ENCODE measurements at places on chromosomes 11 and 22.
A peak's percentile ranks its signal among the peaks of the same experiment; 100 is the strongest.

- no peak for DNase-seq
These were observed 321.2 kb downstream of the CTTN start for GRCh38 chr11:70719516-70719915.

GRCh38 chr11:133697603-133698180, 147.6 kb downstream of the SPATA19 start:
- DNase-seq: no peak

DNA sequence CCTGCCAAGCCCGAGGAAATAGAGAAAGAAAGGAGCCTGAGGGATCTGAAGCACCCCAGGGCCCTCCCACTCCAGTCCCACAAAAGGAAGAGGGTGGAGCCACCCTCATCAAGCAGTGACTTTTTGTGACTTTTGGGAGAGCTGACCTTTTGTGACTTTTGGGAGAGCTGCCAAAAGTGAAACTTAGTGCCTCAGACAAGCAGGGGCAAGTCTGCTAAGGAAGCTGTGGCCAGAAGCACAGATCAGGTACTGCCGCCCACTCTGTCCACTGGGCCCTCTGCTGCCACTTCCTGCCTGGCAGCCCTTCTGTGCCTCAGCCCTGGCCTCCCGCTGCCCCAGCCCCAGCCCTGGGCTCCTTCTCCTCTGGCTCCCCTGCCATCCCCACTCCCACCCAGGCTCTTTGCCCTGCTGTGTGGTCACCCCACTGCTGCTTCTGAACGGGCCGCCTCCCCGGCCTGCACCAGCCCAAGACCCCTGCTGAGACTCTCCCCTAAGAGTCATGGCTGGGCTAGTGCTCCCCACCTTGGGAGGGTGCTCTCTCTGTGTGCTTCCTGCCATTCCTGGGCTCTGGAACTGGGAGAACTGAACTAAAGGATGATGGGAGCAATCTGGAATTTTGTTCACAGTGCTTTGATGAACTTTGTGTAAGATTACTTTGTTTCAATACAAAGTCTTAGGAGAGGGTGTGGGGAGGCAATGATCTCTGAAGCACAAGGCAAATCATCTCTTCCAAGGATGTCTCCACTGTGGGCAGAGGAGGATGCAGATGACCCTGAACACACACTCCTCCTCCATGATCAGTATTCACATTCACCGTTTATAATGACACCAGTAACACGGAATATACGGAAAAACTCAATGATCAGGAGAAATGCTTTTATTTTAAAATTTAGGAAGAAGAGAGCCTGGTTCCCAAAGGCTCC, at the start of gene APOBEC3H:
TSS of gene APOBEC3H (plus strand) at position 147 of the 923 bp plus-strand sequence. CDS start 3,035 bp downstream, outside the sequence.
- peak; percentile 77 for DNase-seq

DNA sequence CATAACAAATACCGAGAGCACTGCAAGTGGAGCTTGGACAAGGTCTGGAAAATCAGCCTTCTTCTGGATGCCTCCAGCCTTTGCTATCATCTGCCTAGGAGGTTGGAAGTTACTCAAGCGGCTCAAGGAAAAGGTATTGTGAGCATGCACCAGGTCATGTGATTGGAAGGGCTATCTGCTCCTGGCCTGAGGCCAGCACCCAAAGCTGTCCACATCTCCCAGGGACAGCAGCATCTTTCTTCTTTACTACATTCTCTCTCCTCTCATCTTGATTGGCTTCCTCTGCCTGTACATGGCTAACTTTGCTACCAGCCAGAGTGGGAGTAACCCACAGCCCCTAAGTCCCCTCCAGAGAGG, 44.2 kb upstream of the AMPD3 start:
- no peak for DNase-seq

DNA sequence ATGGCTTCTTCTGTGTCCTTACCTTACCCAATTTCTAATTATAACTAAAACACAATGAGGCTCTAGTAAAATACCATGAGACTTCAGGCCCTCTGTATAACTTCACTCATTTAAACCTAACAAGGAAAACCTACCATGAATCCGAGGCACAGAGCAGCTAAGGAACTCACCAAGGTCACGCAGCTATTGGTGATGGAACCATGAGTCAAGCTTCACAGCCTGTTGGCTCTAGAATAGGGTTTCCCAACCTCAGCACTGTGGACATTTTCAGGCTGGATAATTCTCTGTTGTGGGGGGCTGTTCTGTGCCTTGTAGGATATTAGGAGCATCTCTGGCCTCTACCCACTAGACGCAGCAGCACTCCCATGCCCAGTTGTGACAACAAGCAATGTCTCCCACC, 75.7 kb downstream of the TIMP3 start:
- DNase-seq: no peak

GRCh38 chr11:111520560-111520959, 6.0 kb downstream of the HOATZ start:
- DNase-seq: no peak

DNA sequence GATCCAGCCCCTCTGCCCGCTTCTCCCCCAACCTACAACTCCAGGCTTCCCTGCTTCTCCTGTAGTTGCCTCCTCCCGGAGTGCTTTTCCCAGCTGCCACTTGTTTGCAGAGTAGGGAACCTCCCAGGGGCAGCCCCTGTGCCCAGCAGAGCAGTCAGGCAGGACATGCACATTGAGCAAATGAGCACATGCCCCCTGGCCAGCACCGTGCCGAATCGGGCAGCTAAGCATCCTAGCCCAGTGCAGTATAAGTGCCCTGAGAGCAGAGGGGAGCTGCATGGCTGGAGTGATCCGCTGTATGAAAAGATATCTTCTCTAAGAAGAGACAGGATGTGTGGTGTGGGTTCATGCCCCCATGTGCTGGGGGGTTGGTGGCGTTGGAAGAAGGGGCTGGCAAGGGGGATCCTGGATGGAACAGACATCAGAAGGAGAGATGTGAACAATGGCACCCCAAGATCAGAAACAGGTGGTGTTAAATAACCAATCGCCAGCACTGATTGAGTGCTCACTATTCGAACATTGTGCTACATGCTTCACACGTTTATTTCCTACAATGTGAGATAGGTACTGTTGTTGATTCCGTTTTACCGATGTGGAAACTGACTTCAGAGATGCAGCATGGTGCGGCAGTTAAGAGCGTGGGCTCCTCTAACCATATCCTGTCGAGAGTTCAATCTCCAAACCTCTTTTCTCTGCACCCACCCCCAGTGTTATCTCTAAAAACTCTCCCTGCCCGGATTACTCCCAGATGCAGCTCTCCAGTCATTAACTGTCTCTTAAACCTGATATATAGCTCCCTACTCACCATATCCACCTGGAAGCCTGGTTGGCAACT, 1.2 kb downstream of the AIP start:
- DNase-seq: no peak

- DNase-seq: no peak
These were observed 49.9 kb upstream of the LDLRAD3 start for GRCh38 chr11:35893796-35894475.

DNA sequence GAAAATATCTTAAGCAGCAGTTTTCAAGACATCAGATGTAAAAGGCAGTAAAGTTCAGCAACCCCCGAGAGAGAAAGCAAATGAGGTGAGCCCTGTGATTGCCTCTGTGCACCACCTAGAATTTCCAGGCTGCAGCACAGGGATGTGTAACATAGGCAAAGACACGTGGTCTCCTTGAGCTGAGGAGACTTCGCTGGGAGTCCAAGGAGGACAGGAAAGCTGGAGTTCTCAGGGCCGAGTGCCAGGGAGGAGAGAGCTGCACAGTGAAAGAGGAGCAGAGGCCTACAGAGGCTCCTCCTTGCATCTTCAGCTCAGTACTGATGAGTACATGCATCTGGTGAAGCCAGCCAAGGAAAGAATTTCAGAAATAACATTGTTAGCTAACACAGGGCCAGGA, 17.6 kb upstream of the TOLLIP start:
- no peak for DNase-seq

DNA sequence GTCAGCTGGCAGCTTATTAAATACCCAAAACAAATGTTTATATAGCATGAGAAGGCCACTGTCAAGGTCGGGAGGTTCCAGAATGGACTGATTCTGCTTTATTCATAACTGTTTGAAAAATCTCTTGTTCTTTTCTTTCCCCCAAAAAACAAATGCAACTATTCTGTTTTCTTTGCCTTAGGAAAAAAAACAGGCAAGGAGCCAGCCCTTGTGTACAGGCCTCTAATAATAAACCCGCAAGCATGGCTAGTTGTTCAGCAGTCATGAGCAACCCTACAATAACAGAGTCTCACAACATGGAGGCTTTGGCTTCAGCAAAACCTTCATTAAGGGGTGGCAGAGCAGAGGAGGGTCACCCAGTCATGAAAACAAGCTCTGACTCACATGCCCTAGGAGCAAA, 191.7 kb downstream of the KIRREL3 start:
- DNase-seq: no peak

- DNase-seq: no peak
These were observed 73.0 kb downstream of the RSF1 start for GRCh38 chr11:77747381-77747969.

GRCh38 chr22:19419464-19420178, 11.9 kb downstream of the HIRA start:
- DNase-seq: no peak

DNA sequence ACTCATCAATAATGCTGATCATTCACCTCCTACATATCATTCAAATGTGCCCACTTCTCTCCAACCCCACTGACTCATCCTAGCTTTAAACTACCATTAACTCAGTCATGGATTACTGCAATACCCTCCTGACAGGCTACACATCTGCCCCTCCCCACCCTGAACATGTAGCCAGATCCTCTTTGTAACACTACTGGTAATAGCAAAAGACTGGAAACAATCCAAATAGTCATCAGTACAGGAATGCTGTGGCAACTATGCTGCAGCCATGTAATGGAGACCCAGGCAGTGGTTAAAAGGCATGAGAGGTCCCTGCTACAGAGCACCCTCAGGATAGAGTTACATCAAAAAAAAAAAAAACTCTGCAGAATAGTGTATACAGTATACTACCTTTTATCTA, 16.6 kb downstream of the SLC43A3 start:
- no peak for DNase-seq

DNA sequence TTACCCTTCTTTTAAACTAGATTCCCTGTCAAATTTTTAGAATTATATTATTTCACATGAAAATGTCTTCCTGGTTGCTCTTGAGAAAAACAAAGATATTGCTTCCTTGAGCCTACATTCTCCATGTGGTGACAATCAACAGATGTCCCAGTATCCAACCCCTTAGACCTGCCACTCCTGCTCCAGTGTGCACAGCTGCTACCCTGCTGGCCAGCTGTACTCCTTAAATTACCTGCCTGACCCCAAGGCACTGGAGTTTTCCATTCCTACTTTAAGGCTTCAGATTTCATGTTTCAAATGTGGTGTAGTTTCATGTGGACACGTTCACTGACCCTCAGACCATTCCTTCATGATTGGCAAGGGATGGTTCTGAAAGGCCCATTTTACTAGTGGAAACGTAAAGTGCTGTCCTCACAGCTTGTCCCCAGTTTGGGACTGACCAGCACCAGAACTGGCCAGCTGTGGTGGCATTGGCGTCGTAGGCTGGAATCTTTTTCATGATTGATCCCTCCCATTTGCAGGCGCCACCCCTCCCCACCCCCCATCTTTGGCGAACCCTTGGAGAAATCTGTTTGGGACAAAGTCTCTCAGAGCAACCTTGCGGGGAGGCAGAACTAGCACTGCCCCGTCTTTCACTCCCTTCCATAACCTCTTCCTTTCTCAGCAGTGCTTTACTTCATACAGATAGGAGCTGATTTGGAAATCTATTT, 123.5 kb downstream of the DBX1 start:
- no peak for DNase-seq
